Hair follicular keratinocyte (primary cell): ENCODE measurements at places on chromosomes 16 and 17. TPM values are rescaled to one million over a fixed set of nuclear protein-coding genes. Genes with fewer than 3 reads are reported as not detected.

PDIA2 gene
- 0.47 TPM in 1 of 2 replicates, not detected in the other for total RNA-seq

MPV17L gene
- 0.16 and 1.5 TPM in 2 replicates for total RNA-seq

MAP3K3 gene
- total RNA-seq, result 15.0 and 16.7 TPM in 2 replicates

KLHL11 gene
- total RNA-seq, result 13.3 and 15.9 TPM in 2 replicates

CNGB1 gene
- total RNA-seq, result 2.7 and 3.5 TPM in 2 replicates

UNK gene
- total RNA-seq, result 12.9 and 21.5 TPM in 2 replicates

COL1A1 gene
- total RNA-seq, result 14.3 and 30.7 TPM in 2 replicates

CBFA2T3 gene
- total RNA-seq, result 0.11 and 0.23 TPM in 2 replicates

CASKIN1 gene
- total RNA-seq, result under 0.01 and 0.16 TPM in 2 replicates

INCA1 gene
- 0.08 TPM in 1 of 2 replicates, not detected in the other for total RNA-seq

FBXL16 gene
- 0.19 and 2.0 TPM in 2 replicates for total RNA-seq

RAB37 gene
- not detected in 2 replicates for total RNA-seq

ST3GAL2 gene
- 6.6 and 10.9 TPM in 2 replicates for total RNA-seq

EVPLL gene
- 0.04 TPM in 1 of 2 replicates, not detected in the other for total RNA-seq

NOXO1 gene
- 1.2 and 2.1 TPM in 2 replicates for total RNA-seq

PYDC1 gene
- not detected in 2 replicates for total RNA-seq

CTRB1 gene
- total RNA-seq, result not detected in 2 replicates

CTF1 gene
- total RNA-seq, result 0.57 and 4.2 TPM in 2 replicates

SEZ6L2 gene
- 4.6 and 16.2 TPM in 2 replicates for total RNA-seq

TNK1 gene
- total RNA-seq, result 3.8 and 7.7 TPM in 2 replicates

GNGT2 gene
- not detected in 2 replicates for total RNA-seq

MEFV gene
- total RNA-seq, result 0.08 TPM in 2 replicates

MYH11 gene
- total RNA-seq, result not detected in 2 replicates

CA5A gene
- total RNA-seq, result not detected in 2 replicates

C1QL1 gene
- 2.5 TPM in 1 of 2 replicates, not detected in the other for total RNA-seq

ARHGAP27 gene
- 18.7 and 21.9 TPM in 2 replicates for total RNA-seq

C17orf50 gene
- total RNA-seq, result not detected in 2 replicates

ODAD4 gene
- total RNA-seq, result 0.39 and 1.6 TPM in 2 replicates

MT1M gene
- 0.23 and 1.1 TPM in 2 replicates for total RNA-seq

ZNF207 gene
- 88.3 and 99.7 TPM in 2 replicates for total RNA-seq

CPHXL2 gene
- not detected in 2 replicates for total RNA-seq

EFCAB5 gene
- total RNA-seq, result not detected in 2 replicates

GCGR gene
- total RNA-seq, result not detected in 2 replicates

VMO1 gene
- 0.31 TPM in 1 of 2 replicates, not detected in the other for total RNA-seq

CCL7 gene
- not detected in 2 replicates for total RNA-seq

ZNF423 gene
- total RNA-seq, result 0.08 TPM in 2 replicates

CCDC144A gene
- total RNA-seq, result 0.38 and 0.70 TPM in 2 replicates

KRT33B gene
- total RNA-seq, result 0.47 TPM in 1 of 2 replicates, not detected in the other

HASPIN gene
- total RNA-seq, result 5.0 and 10.8 TPM in 2 replicates

PRSS33 gene
- not detected in 2 replicates for total RNA-seq

HP gene
- total RNA-seq, result not detected in 2 replicates

TBC1D3H gene
- not detected in 2 replicates for total RNA-seq

KRT40 gene
- not detected in 2 replicates for total RNA-seq

CSNK1D gene
- 35.0 and 53.3 TPM in 2 replicates for total RNA-seq

CACNG3 gene
- total RNA-seq, result not detected in 2 replicates

PLD6 gene
- total RNA-seq, result 0.78 and 2.1 TPM in 2 replicates

RAB11FIP4 gene
- 5.7 and 9.2 TPM in 2 replicates for total RNA-seq

OTOA gene
- total RNA-seq, result not detected in 2 replicates

TBC1D3K gene
- total RNA-seq, result not detected in 2 replicates

DUS2 gene
- 27.6 and 45.1 TPM in 2 replicates for total RNA-seq

SMG1 gene
- 15.1 and 23.4 TPM in 2 replicates for total RNA-seq

SLFN14 gene
- total RNA-seq, result not detected in 2 replicates

DOC2A gene
- total RNA-seq, result 0.39 TPM in 1 of 2 replicates, not detected in the other

LGALS9B gene
- total RNA-seq, result 0.78 and 3.1 TPM in 2 replicates

GLOD4 gene
- 48.9 and 70.2 TPM in 2 replicates for total RNA-seq

LRRC75A gene
- not detected in 2 replicates for total RNA-seq

CETP gene
- not detected in 2 replicates for total RNA-seq

RPS15A gene
- total RNA-seq, result 3,215 and 3,677 TPM in 2 replicates

UMOD gene
- total RNA-seq, result not detected in 2 replicates
